ENCODE measurements at places on chromosomes 2 and 18.
A peak's percentile ranks its signal among the peaks of the same experiment; 100 is the strongest.

- no peak for DNase-seq
These were observed 575.5 kb downstream of the LRRTM4 start for GRCh38 chr2:76946631-76947145.

DNA sequence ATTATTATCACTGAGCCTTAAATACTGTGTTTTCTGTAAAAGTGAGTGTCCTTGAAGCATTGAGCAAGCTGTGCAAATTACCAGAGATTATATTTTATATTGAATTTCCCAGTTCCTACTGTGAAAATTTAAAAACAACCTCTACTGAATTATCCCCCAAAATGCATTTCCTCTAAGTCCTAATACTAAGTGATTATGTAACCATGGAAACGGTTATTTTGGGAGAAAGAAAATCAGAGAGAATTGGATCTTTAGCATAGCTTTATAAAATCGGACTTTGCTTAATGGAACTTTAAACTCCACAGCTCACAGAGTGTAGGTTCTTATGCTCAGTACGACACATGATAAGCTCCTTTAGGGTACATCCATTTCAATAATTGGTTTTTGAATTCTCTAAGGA lies 19.3 kb upstream of the CHMP1B start:
- DNase-seq: no peak

- DNase-seq: no peak
These were observed 359.5 kb downstream of the ZNF521 start for GRCh38 chr18:24992491-24992890.

DNA sequence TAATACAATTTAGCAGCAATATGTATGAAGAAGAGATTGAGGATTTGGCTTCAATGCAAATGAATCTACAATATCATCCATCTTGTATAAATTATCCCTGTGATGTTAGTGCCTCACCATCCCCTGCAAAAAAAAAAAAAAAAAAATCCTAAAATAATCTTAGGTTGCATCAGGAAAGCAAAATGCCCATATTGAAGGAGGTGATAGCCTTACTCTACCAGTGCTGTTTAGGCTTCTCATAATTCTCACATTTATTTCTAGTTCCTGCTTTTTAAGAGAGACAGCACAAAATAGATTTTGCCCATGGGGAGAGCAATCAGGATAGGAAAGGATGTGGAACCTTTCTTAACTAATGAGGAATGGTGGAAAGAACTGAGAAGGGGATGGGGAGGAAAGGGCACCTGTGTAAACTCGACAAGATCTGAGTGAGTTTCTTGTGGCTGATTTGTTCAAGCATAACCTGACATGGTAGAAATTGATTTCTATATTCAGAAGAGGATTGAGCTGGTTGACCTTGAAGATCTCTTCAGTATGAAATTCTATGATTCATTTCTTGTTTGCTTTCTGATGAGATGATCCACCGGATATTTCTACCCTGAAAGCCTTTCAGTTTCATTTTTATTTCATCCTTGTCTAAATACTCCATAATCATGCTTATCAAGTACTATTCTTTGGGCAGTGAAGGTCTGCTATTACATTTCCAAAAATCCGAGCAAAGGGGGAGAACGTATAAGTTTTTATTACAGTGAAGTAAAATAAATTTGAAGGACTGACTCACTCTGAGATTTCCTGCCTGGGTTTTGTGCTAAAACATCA lies 391.2 kb downstream of the PTPRM start:
- DNase-seq: no peak

GRCh38 chr18:10543277-10543676 lies 17.4 kb downstream of the NAPG start:
- DNase-seq: no peak

DNA sequence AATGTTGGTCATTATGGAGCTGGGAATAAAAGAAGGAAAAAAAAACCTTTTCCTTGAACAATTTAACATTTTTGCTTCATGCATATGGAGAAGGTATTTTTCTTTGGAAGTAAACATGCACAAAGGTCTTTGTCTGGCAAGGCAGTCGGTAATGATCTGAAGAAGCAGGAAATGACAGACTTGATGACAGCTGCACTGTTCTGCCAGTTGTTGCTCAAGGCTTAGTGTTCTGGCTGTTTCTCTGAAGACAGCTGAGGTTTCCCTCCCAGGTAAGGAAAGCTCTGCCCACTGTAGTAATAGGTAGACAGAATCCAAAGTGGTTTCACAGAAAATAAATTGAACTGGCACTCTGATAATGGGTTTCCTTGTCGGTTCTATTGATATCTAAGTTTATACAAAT lies 308.4 kb upstream of the GCFC2 start:
- no peak for DNase-seq

DNA sequence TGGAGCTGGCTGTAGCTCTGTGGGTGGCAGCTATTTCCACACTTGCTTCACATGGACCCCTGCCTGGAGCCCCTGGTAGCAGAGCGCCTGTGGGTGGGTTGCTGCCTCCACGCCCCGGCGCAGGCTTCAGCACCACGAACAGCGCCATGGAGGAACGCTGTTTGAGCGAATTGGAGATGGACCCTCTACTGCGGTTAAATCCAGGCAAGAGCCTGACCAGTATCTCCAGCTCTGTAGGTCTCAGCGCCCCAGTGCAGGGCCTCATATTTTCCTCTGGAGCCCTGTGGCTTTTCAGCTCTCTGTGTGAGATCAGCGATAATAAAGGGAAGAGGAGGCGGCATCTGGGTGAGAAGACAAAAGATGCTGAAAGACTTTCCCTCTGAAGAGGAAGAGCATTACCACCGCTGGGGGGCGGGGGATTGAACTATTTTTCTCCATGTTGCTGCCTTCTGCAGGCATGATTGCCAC lies 12.0 kb downstream of the ONECUT2 start:
- DNase-seq: peak; percentile 25

DNA sequence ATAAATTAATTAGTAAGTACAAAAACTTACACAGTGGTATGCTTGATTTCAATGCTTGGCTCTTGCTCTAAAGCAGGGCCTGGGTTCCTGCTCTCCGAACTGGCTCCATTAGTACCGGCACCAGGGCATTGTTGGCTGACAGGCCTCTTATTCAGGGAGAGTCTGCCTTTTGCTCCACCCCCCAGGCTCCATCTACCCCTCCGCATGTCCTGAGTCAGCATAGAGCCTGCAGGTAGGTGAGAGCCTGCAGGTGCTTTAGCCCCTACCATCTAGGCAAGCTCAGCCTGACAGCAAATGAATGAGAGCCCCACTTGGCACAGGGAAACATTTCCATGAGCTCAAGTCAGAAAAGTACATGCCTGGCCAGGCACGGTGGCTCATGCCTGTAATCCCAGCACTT lies 35.1 kb upstream of the EFHD1 start:
- DNase-seq: no peak

DNA sequence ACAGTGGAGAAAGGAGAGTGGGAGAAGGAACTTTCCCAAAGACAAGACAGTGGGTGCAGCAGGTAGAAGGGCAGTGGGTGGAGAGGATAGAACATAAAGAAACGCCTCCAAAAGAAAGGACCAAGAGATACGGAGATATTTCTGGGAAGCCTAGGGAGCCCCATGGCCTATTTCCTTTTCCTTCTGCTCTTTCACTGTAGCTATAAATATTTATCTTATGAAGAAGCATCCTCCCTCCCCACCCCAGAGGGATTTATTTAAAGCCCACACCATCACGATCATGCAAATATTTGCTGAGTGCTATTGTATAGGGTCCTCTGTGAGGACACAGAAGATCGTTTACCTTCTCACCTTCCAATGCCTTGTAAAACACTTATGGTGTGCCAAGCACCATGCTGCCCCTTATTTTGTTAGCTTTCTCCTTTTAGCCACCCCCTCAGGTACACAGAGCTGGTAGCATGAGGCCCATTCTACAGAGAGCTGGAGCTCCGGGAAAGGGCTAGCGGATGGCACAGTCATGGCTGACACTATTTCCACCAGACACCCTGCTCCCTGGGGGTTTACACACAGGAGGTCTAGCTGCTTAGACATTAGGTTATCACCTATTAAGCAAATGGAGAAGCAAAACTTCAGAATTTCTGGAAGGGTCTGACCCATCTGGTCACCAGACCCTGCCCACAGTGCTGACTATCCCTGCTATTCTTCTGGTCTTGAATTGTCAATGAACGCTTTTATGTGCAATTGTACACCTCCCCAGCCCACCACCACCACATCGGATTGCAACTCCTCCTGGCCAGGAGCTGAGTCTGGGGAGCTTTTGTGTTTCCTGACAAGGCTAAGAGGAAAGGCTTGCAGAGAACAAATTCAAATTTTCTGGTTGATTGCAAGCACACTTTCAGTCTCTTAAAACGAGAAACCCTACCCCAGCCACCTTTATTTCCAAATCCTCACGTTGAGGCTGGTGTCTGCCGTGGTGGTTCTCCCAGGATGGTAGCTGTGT lies 91.8 kb upstream of the KLF7 start:
- no peak for DNase-seq

GRCh38 chr18:48983793-48984437 lies 33.1 kb upstream of the SMAD7 start:
- DNase-seq: no peak

- DNase-seq: no peak
These were observed 1221.7 kb upstream of the ZEB2 start for GRCh38 chr2:145741636-145742035.

DNA sequence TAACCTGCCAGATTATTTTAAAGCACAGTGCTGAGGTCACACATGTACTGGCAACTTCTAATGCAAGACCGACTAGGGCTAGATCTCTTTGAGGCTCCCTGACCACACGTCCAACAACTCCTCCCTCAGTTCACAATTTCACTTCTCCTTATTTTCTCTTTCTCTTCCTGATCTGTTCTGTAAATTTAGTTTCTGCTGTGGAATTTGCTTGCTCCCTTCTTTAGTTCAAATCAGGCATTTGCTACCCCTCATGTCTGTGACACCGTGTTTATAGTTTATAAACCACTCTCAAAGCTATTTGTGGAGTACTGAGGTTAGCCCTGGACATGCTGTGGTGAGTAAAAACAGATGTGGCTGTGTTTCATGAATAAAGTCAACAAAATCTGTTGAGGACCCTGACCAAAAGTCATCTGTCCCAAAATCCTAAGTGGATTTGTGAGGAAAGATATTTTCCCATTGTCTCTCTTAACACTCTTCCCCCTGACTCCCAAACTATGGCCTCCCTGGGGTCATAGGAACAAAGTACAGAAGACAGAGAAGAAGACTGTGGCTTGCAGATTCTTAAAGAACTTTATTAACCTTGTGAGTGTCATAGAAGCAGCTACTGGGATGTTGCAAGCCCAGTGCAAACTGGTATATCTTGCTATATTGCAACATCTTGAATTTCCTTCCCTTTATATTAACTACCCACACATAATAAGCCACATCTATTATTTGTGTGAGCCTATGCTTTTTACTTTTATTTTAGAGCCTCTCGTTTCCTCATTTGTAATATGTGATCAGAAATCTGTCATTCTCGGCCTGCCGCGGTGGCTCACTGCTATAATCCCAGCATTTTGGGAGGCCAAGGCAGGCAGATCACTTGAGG lies 3.5 kb upstream of the NAGK start:
- DNase-seq: no peak

DNA sequence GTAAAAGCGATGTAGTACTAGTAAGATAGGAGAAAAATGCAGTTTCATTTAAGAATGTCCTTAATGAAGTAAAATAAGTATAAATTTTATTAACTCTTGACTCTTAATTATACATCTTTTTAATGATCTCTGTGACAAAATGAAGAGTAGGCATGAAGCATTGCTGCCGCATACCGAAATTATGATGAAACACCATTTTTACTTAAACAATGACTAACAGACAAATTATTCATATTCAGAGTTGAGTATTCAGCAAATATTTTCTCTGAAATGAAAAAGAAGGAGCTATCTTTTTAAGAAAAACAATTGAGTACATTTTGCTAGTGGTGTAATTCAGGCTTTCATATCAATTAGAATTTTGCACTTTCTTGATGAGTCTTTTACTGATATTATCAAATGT lies 150.6 kb upstream of the DOCK10 start:
- no peak for DNase-seq

DNA sequence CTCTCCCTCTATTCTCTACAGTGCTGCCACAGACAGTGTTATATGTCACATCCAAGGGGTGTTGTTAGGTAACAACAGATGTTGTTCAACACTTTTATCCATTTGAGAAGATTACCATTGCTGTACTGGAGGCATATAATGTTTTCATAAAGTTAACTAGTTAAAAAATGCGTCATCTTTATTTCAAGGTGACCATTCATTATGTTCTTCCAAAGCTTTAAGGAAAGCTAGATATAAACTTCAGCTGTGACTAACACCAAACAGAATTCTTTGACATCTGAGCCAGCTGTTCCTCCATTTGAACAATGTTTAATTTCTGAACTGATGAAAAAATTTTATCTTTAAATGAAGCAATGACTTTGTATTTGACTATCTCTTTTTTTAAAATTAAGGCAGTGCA lies 1099.6 kb upstream of the TMEFF2 start:
- DNase-seq: no peak

Measured in activated CD4-positive, alpha-beta memory T cell treated with anti-CD3 and anti-CD28 coated beads for 36 hours (primary cell).